ENCODE measurements at places on chromosomes 1 and 21.
A peak's percentile ranks its signal among the peaks of the same experiment; 100 is the strongest.

DNA sequence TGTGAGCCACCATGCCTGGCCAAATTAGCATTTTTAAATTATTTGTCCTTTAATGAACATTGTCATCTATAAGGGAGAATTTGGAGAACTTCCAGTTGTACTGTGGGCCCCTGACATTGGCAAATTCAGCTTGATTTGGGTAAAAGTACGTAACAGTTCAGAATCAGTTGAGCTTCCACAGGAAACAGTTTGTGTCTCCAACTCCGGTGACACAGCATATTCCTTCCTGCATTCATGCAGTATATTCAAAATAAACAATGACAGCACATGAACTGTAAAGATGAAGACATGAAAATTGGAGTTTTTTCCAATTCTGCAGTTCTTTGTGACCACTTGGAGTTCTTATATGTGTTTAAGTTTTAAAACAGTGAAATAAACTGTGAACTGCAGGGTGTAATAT is 28.2 kb downstream of the RNF220 start:
- peak; percentile 52 for DNase-seq

DNA sequence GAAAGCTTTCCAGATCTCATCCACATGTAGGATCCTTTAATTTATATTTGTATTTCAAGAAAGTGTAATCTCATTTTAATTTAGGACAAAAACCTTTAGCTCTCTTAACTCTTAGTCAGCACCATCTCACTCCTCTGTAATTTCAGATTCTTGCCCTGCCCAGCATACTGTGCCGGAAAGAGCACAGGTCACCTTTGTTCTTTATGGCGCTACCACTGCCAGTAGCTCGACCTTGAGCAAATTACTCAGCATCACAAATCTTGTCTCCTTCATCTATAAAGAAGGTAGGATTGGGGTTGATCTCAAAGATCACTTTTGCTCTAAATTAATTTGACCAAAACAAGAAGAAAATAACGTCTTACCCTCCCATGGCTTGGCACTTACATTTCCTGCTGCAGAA is 56.1 kb upstream of the ZC3H11B start:
- no peak for DNase-seq

- no peak for DNase-seq
These were observed 22.1 kb downstream of the CDA start for GRCh38 chr1:20610970-20611369.

DNA sequence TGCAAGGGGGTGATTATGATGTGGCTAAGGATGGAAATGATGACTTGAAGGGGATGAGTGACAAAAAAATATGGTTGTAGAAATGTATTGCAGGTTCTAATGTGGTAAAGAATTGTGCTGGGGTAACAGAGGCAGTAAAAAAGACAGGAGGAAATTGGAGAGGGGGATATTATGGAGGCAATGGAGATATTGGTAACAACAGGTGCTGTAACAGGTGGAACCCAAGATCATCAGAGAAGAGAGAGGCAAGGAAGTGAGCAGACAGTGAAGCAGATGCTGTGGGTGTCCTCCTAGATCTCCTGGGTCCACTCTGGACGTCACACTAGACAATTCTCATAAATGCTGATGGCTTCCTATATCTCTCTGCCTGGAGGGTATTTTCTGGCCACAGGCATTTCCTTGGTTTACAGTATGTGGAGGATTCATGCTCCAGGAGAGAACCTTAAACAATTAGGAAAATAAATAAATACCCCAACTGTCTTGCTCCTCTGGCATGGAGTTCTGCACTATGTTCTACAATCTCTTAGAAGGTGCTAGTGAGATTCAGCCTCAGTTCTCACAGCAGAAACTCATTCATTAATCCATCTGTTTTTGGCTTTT is 620.3 kb upstream of the PLXNA2 start:
- no peak for DNase-seq

DNA sequence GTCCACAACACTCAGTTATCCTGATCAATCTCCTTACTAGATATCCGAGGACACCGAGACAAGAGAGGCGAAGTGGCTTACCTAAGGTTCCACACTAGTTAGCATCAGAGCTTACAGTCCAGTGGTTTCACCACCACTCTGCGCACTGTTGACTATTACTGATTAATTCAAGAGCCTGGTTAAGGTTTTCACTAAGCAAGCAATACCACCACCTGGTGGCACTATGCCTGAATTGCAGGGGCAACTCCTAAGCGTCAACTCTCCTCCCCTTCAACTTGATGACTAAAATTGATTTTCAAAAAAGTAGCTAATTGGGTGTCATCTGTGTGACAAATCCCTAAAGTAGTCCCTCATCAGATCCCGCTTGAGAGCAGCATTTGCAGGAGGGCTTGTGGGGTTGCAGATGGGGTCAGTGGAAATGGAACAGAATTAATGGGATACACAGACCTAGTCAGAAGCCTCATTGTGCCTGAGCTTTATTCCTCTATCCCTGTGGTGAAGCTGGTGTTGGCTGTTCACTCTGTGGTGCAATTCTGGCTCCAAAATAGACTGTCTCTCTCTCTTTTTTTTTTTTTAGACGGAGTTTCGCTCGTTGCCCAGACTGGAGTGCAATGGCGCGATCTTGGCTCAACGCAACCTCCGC is 9.1 kb downstream of the TTC22 start:
- no peak for DNase-seq

DNA sequence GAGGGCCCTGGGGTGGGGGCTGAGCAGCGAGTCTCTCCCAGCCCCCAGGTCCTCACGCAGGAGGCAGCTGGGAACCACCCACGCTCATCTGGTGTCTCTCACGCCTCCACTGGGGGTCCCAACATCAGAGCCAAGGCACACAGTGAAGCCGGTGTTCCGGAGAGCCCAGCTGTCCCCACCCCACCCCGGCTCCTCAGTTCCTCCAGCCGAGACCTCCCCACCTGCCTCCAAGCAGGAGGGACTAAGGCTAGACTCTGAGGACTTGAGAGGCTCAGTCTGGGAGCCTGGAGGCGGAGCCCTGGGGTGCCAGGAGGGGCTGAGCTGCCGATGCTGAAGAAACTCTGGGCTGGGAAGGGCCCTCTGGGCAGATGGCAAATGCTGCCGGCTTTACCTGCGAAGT is 1.6 kb upstream of the HPCA start:
- no peak for DNase-seq

GRCh38 chr1:89088572-89088971 is 23.6 kb upstream of the GBP1 start:
- no peak for DNase-seq

- DNase-seq: no peak
These were observed 183.6 kb downstream of the DYRK1A start for GRCh38 chr21:37550157-37550556.

DNA sequence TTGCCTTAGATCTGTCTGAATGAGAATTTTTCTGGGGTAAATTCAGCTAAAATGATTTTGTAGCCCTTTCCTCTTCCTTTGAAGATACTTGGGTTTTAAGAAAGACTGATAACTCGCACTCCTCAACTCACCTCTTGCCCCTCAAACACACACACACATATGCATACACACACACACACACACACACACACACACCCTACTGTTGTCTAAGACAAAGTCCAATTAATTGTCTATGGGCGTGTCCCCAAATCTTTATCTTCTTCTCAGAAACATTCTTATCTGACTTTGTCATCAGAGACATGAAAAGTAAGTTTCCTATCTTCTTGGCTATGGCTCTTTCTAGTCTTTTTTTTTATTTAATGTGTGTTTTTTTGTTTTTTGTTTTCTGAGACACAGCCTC is 36.1 kb upstream of the SMYD2 start:
- DNase-seq: no peak

DNA sequence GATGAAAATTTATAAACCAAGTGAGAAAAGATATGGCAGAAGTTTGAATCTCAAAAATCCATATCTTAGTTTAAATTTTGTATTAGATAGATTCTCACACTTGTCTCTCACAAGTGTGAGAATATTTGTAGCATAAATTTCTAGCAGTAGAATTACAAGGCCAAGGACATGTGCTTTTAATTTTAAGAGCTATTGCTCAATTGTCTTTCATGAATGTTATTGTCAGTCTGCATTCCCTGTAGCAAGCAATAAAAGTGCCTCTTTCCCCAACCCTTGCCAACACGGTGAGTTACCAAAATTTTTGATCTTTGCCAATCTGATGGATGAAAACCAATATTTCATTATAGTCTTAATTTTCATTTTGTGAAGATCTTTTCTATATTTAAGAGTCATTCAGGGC is 64.0 kb downstream of the CTH start:
- no peak for DNase-seq

DNA sequence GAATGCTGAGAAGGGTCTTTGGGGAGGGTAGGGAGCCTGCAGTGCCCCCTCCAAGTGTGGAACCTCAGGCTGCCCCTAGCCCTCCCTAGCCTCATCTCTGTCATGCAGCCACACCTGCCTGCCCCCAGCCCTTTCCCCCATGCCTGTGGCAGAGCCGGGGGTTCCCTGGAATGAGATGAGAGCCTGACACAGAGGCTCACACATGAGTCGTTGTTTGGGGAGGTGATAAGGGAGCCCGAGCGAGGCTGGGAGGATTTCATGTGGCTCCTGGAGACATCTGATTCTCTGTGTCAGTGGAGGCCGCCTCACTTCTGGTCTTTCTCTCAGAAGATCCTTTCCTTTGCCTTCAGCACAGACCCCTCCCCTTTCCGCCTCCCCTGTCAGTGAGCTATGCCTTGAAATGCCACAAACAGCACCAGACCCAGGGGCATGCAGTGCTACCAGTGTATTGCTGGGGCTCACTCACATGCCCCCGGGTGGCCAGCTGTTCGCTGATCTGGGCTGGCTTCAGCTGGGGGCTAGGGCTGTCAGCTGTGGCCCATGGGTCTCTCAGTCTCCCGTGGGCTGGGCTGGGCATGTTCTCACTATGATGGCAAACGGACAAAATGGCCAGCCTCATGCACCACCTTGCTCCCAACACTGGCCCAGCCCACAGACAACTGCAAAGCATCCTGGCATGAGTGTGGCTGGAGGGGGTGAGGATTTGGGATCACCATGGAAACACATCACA is 102.6 kb downstream of the AJAP1 start:
- no peak for DNase-seq

GRCh38 chr1:48876330-48876785 is 99.7 kb upstream of the BEND5 start:
- no peak for DNase-seq

- no peak for DNase-seq
These were observed 4.4 kb downstream of the PLEKHO1 start for GRCh38 chr1:150154143-150154542.

DNA sequence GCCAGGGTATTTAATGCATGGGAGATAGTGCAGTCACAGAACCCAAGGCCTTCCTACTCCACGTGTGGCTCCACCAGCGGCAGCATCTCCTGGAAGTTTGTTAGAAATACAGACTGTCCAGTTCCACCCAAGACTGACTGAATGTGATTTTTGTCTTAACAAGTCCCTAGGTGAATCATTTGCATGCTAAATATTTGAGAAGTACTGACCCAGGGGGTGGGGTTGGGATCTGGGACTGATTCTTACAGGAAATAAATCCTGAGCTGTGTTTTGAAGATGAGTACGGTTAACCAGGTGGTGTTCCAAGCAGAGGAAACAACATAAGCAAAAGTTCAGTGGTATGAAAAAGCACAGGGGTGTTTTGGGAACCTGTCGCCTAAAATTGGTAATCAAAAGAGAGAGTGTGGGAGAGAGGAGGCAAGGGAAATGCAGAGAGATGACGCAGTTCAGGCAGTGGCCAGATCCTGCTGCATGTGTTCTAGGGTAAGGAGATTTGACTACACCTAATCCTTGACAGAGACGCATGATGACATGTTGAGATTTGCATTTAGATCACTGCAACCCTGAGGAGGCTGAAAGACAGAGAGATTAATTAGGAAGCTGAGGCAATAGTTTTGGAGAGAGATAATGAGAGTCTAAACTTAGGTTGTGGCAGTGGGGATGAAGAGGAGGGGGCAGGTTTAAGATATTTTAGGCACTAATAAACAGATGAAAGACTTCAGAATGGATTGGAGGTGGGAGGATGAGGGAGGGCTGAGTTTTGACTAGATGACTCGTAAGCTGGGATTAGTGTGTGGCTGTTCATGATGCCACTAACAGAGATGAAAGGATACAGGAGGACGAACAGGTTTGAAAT is 3.7 kb upstream of the ZNF326 start:
- DNase-seq: no peak

DNA sequence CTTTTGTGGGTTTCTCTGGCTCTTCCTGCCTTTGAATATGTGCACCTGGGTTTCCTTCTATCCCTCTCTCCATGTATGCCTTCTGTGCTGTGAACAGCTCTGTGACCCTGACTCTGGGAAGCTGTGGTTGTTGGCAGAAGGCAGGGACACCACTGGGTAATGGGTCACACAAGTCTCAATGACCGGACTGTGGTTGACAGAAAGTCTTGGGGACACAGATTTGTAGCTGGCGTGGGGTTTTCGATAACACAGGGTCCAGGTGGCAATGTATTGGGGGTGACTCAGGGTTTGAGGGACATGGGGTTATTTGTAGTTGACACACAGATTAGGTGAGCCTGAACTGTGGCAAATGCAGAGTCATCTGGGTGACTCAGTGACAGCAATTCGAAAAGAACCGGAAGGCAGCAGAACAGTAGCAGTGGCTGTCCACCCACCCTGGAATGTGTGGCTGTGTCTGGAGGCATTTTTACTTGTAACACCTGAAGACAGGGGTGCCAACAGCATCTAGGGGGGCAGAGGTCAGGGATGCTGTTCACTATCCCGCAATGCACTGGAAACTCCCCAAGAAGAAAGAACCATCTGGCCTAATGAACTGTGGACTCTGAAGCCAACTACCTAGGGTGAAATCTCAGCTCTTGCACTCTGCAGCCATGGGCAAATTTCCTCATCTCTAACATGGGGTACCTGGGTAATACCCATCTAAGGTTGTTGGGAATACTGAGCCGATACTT is 13.0 kb upstream of the SLC6A9 start:
- no peak for DNase-seq

GRCh38 chr1:94709891-94710581 is 110.1 kb upstream of the SLC44A3 start:
- DNase-seq: no peak

GRCh38 chr1:37047542-37047941 is 13.2 kb upstream of the GRIK3 start:
- no peak for DNase-seq

GRCh38 chr21:26195708-26196107 is 25.1 kb upstream of the APP start:
- DNase-seq: no peak

DNA sequence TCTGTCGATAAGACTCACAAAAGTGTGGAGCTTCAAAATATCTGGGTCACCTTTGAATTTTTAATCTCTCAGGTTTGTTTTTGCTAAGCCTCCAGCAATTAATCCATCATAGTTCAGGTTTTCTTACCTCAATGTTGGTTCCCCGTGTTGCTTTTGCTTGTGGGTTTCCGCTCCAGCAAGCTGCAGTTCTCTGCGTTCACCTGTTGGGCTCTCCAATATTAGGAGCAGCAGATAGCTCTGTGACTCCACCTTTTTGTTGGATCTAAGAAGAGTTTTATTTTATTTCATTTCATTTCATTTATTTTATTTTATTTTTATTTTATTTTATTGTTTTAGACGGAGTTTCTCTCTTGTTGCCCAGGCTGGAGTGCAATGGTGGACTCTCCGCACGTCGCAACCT is 335.5 kb downstream of the COL11A1 start:
- DNase-seq: no peak

Data from GF-D8 (cell line).